NCI-H524 (cell line): ENCODE measurements at places on chromosomes 12 and 14.

GRCh38 chr12:57614948-57615500, 3.8 kb downstream of the ARHGEF25 start:
- no peak for DNase-seq

DNA sequence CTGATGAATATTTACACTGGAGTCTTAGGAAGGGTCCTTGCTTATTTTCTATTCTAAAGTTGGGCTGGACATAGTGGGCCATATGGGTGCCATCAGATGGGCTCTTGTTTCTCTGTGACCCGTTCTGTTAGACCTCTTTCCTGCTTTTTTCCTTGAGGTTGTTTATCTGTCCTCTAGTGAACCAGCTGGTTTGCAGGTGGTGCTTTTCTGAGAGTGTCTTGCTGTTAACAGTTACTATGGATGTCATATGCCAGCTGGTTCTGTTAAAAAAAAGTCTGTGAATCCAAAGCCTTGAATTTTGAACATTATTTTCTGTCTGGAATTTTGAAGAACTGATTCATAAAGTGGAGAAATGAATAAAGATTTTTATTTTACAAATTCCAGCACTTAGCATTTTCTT, 29.2 kb downstream of the ZC3H14 start:
- peak; percentile 64 for DNase-seq

- no peak for DNase-seq
These were observed 20.3 kb upstream of the ANKLE2 start for GRCh38 chr12:132781938-132782337.

- no peak for DNase-seq
These were observed 95.3 kb downstream of the CATSPERB start for GRCh38 chr14:91636604-91637003.

DNA sequence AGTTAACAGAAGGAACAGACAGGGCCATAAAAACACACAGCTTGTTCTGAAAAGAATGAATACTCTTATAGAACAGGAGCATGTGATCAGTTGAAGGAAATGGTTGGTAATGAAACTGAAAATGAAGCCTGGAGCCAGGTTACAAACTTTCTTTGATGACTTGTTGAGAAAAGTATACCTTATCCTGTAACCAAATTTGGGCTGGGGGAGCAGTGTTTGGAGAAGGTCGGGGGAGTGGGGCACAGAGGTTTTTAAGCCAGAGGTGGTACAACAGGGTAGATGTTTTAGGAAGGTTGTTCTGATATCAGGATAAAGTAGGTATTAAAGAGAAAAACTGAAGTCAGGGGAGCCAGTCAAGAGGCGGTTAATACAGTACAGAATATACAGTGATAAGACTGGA, 8.2 kb downstream of the GOLT1B start:
- DNase-seq: no peak

- DNase-seq: no peak
These were observed 318.8 kb downstream of the NRXN3 start for GRCh38 chr14:78488938-78489337.

DNA sequence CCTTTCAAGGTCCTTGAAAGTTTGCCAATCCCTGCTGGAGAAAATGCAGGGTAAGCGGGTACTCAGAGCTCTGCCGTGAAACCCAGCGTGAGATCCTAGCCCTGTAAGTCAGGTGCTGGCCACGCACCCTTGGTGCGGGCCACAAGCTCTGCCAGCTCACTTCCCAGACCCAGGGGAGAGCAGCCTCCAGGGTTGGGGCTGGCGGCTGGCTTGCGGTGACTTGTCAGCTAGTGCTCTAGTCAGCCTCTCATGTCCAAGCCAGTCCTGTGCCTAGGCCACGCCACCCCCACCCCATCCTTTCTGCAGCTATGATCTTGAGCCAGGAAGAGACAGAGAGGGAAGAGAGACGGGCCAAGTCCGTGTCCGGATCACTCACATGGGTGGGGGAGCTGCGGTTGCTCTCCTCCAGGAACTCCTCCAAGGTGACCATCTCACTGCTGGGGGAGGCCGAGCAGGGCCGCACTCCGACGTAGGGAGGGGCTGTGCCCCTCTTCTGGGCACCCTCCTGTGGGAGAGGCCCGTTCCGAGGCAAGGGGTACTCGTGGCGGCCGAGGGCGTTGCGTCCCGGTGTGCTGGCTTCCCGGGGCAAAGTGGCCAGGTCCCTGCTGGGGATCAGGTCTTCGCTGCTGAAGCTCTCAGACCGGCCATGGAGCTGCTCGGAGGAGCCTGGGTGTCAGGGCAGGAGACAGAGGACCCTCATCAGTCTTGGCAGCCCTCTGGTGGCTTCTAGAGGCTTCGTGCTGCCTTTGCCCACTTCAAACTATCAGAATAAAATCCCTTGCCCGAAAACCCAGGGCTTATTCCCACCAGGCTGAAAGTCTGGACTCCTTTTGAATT, 33.3 kb upstream of the GPR68 start:
- DNase-seq: no peak

DNA sequence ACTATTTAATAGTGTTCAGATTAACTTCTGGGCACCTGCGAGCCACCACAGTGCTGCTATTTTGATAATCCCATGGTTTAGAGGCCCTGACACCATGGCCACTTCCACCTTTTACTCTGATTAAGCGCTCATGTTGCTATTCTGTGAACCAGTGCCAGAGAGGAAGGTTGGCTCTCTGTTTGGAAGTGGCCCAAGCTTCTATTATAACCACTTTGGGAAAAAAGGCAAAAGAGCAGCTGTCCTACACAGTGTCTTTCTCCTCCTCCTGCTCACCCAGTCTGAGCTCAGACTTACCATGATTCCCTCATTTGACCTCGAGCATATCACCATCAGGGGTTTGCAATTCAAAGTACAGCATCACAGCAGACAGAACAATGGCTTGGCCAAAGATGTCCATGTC, 23.3 kb downstream of the DYRK2 start:
- no peak for DNase-seq

DNA sequence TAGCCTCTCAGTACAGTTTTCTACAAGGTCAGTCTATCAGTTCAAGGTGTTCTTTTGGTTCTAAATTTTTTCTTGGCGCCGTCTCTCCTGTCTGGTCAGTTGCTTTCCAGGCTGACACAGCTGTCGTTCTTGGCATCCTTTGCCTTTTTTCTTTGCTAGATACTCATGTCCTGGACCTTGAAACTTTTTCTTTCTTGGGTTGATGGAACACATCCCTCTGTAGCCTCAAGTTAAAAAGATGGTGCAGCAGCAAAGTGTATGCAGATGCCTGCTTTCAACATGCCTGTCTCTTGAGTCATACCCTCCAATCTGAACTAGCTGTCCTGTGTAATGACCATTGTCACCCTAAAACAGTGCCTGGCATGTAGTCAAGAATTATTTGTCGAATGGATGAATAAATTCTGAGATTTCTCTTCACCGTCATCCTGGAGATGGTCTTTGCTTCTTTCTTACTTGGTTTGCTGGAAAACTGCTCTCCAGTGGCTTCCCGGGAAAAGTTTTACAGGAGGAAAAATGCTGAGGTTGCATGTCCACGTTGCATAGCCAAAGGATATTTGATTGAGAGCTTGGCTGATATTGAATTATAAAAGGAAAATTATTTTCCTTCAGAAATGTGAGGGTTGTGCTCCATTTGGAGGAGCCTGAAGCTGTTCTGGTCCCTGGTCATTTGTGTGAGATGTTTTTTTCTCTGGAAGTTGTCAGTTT, 4.6 kb downstream of the NYNRIN start:
- DNase-seq: no peak

- no peak for DNase-seq
These were observed 14.5 kb downstream of the KRT83 start for GRCh38 chr12:52306731-52307130.

- no peak for DNase-seq
These were observed 160.9 kb downstream of the EPS8 start for GRCh38 chr12:15627995-15628945.

- no peak for DNase-seq
These were observed 26.5 kb downstream of the OTUB2 start for GRCh38 chr14:94052662-94053061.
